Immature natural killer cell (primary cell): ENCODE measurements at places on chromosomes 6 and 20.

DNA sequence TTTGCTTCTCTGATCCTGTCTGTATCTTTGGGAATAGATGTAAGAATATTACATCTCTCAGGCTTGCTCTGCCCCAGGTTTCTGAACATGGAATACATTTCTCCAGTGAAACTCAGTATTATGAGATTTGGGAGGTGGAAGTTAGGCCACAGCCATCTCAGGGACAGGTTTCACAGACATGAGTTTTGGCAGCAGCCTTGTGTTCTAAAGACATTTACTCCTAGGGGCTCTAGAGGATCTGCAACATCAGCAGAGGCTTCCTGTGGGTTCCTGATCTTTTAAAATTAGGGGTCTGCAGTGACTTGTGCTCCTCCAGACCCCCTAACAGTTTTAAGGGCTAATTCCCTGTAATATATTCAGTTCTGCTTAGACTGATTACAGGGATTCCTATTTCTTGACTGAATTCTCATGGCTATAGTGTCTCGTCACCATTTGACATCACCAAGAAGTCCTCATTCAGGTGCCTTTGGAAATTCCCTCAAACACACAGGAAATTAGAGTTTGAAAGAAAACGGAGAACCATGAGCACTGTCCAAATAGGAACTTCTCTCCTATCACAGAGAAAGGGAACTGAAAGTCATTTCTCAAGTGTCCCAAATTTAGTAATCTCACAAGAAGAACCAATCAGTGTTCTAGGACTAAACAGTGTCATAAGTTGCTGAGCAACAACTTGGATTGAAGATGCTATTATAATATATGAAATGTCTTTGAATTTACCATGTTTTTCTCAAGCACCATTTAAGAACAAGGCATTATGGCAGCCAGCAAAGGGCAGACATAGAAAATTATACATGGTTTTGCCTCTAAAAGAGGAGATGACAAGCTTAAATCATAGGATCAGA is 2.5 kb upstream of the HLA-DRA start:
- DNase-seq: no peak

DNA sequence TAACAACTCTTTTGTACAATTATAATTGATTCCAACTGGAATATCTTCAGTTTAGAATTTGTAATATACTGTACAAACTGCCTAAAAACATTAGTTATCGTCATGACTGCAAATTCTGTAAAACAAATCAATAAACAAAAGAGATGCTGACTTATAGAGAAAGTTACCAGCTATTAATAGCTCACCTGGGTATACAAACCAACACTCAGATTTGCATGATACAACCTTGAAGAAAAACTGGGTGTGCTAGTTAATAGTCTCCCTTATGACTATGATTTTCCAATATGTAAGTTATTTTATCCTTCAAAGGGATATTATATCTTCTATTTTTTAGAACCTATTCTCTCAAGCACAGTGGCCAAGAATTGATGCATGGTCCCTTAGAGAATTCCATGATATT is 698.5 kb downstream of the FRK start:
- no peak for DNase-seq

DNA sequence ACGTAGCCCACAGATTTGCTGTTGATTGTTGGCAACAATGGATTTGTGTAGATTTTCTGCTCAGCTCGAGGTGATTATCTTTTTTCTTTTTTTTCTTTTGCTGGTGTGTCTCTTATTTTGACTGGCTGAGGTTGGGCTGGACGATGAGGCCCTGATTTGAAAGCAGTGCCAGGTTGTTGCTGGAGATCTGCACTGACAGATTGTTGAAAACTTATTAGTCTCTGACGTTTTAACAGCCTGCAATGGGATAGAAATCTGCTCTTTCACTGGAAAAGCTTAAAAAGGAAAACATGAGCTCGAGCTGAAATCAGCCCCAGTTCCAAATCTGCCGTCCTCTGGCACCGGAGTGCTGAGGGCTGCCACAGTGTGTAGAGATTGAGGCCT is 87.7 kb downstream of the PDE7B start:
- DNase-seq: no peak

GRCh38 chr6:34132486-34133185 is 13.3 kb downstream of the GRM4 start:
- DNase-seq: no peak

- DNase-seq: no peak
Observed at GRCh38 chr6:154001494-154002285, 37.4 kb upstream of the OPRM1 start.
